ENCODE measurements at places on chromosomes 7 and 10. TPM values are rescaled to one million over a fixed set of nuclear protein-coding genes. Genes with fewer than 3 reads are reported as not detected.

DNA sequence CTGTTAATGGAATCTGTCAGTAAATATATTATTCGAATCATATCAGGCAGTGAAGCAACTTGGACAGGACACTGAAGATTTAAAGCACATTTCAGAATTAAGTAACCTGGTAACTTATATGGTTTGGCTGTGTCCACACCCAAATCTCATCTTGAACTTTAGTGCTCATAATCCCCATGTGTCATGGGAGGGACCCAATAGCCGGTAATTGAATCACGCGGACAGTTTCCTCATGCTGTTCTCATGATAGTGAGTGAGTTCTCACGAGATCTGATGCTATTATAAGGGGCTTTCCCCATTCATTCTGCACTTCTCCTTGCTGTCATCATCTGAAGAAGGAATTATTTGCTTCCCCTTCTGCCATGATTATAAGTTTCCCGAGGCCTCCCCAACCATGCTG lies 83.2 kb upstream of the COL1A2 start:
- no peak for DNase-seq
- peaks cover 33% of the 10 kb centered on the region for H3K4me1 ChIP-seq
- no peak overlapping the region for H3K27ac ChIP-seq
- H3K27me3 ChIP-seq, result no peaks in the 10 kb centered on the region

TRIL gene
- total RNA-seq, result 0.29 TPM

TSPAN12 gene
- 1.8 TPM for total RNA-seq

GRCh38 chr7:47314248-47314647 lies 267.7 kb downstream of the TNS3 start:
- peaks cover 25% of the 10 kb centered on the region for H3K36me3 ChIP-seq
- peaks cover 22% of the 10 kb centered on the region for H3K4me1 ChIP-seq
- H3K4me3 ChIP-seq, result no peak overlapping the region
- H3K27me3 ChIP-seq, result no peaks in the 10 kb centered on the region

DNA sequence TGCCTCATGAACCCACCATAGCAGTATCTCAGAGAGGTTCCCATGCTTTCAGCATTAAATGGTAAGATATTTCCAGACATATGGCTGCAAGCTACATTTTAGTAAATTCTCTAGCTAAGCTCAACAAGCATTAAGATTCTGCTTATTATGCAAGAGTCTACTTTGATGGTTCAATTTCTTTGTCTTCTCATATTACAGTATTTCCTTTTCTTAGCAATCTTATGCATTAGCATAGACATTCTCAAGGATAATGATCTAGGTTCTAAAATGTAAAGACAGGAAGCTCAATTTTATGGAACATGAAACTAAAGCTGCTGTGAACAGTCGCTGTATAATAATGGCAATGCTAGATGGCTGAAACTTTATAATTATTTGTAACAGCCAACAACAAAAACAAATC lies 39.2 kb downstream of the MEOX2 start:
- peaks cover 3% of the 10 kb centered on the region for H3K4me1 ChIP-seq
- H3K36me3 ChIP-seq, result no peaks in the 10 kb centered on the region
- H3K4me3 ChIP-seq, result no peak overlapping the region
